ENCODE measurements at places on chromosomes 13 and 19.

- DNase-seq: no peak
Measured at GRCh38 chr13:75345193-75345592, 136.8 kb downstream of the TBC1D4 start.

DNA sequence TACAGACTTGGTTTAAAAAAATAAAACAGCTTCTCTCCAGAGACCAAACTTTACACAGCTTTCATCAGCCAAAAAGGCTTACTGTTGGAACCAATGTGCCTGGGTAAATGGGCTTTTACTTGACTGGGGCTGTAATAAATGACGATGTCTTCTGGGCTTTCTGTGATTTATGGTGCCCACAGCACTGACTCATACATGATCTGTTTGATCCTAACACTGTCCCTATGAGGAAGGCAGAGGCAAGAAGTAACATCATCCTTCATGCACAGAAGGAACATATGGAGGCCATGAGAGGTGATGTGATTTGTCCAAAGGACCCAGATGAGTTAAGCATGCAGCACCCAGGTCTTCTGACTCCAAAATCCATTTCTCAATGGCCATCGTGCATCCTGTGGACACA is 77.4 kb downstream of the DOCK9 start:
- DNase-seq: no peak

DNA sequence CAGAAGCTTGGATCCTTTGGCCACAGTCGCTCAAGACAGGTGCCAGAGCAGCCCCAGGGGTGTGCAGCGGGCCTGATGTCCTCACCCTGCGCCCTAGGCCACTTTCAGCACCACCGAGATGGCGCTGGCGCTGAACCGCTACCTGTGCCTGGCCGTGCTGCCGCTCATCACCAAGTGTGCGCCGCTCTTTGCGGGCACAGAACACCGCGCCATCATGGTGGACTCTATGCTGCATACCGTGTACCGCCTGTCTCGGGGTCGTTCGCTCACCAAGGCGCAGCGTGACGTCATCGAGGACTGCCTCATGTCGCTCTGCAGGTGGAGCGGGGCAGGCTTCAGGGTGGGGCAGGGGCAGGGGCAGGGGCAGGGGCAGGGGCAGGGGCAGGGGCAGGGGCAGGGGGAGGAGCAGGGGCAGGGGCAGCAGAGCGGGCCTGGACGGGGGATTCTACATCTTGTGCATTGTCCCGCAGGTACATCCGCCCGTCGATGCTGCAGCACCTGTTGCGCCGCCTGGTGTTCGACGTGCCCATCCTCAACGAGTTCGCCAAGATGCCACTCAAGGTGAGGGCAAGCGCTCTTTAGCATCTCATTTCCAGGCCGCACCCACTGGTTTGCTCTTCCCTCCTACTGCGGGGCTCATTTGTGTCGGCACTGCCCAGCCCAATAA is 69.1 kb downstream of the RYR1 start:
- no peak for DNase-seq

- no peak for DNase-seq
Measured at GRCh38 chr13:33758113-33758512, 59.8 kb upstream of the RFC3 start.

GRCh38 chr13:85527316-85527715 is 271.9 kb downstream of the SLITRK6 start:
- no peak for DNase-seq

DNA sequence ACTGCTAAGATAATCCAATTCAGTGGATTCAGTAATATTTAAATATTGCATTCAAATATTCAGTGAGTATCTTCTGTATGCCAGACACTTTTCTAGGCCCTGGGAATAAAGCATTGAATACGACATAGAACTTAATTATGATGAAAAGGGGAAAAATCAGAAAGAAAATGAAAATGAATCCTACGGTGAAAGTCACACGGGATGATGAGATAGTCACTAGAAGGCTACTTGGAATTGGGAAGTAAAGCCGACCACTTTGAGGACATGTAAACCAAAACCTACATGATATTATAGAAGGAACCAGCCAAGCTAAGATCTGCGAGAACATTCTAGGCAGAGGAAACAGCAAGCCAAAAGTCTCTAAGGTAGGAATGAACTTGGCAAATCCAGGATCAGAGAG is 10.1 kb downstream of the DPY19L3 start:
- no peak for DNase-seq

DNA sequence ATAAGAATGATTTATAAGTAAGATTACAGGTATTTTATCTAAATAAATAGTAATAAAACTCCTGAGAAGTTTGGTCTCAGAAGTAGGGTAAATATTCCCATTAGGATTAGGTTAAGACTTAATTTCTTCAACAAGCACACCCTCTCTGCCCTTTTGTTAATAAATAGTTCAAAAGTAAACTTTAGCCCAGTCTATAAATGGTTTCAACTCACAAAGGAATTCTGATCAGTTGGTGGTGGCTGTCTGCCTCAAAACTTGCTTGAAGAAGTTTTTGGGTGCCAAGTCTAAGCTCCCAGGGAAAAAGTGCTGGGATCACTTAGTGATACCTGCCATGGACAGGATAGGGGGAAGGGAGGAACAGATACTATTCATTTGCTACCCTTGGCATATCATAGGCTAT is 22.9 kb downstream of the MBNL2 start:
- DNase-seq: no peak

- no peak for DNase-seq
Measured at GRCh38 chr13:35724446-35724845, 248.0 kb upstream of the MAB21L1 start.

DNA sequence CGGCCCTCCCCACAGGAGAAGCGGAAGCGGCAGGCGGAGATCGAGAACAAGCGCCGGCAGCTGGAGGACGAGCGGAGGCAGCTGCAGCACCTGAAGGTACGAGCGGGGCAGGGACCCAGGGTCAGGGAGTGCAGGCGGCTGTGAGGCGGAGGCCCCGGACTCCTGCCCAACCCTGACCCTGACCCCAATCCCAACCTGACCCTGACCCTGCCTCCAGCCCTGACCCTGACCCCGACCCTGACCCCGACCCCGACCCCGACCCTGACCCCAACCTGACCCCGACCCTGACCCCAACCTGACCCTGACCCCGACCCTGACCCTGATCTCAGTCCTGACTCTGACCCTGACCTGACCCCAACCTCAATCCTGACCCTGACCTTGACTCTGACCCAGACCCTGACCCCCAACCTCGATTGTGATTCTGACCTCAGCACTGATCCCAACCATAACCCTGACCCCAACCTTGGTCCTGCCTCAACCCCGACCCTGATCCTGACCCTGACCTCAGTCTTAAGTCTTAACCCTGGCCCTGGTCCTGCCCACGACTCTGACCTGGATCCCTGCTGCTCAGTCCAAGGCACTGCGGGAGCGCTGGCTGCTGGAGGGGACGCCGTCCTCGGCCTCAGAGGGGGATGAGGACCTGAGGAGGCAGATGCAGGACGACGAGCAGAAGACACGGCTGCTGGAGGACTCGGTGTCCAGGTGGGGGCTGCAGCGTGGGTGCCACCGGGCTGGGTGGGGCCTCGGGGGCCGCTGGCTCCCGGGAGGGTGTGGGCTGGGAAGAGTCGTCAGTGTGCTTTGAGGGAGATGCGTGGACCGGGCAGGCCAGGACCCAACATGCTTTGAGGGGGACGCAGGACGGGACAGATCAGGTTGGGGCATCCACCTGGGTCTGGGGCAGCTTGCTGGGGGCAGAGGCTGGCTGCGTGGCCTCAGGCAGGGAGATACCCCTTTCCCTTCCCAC is 18.5 kb downstream of the PALM start:
- no peak for DNase-seq

DNA sequence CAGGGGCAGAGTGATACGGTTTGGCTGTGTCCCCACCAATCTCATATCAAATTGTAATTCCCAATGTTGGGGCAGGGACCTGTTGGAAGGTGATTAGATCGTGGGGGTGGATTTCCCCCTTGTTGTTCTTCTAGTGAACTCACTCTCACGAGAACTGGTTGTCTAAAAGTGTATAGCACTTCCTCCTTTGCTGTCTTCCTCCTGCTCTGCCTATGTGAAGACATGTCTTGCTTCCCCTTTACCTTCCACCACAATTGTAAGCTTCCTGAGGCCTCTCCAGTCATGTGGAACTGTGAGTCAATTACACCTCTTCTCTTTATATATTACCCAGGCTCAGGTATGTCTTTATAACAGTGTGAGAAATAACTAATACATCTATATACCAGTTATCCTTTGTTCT is 706.4 kb upstream of the KLHL1 start:
- no peak for DNase-seq

DNA sequence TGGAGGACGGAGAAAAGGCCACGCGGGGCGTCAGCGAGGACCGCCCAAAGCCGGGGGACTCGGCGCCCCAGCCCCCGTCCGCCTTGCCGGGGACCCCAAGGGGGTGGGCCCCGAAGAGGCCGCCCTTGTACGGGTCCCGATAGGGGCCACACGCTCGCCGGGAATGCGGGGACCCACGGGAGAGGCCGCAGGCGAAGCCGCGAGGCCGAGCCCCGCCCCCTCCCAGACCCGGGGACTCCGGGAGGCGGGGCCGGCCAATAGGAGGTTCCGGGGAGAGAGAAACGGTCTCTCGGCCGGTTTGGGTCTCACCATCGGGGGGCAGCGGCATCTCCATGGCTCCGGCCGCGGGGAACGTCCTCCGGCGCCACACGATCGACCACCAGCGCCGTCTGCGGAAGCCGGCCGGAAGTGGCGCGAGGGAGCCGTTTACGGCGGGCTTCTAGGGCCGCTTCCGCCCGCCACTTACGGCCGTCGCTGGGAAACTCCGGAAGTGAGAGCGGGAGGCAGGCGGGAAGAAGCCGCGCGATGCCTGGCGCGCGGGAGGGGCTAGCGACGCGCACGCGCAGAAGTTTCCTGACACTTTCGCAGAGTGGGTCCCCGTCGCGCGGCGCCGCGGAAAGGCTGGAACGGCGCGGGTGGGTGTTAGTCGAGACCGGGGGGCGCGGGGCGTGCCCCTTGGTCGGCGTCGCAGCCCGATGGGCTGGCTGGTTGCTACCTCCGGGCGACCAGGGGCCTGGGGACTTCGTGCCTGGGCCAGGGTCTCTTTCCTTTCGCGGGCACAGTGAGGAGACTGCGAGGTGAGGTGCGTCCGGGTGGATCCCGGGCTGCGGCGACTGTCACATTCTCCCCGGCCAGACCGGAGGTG is at the start of gene CHERP:
CHERP (minus strand) TSS at position 393 of the 865 bp plus-strand sequence; CDS start at position 334, 59 bp downstream.
- peak; percentile 74 for DNase-seq

DNA sequence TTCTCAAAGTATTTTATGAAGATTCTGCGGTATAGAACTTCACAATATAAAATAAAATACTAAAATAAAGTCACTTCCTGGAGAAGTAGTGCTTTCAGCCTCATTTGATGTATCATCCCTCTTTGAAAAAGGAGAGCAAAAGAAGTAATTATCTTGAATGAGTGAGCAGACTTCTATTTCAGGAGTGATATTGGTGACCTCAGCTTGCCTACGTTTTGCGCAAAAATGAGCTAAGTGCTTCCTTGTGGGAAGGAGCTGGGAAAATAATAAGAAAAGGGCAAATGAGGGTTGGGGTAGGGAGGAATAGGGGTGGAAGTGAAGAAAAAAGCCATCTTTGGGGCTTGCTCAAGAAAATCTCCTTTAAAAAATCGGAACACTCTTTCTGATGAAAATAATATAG is 1773.6 kb downstream of the OLFM4 start:
- no peak for DNase-seq

GRCh38 chr19:49874503-49875157 is 2.5 kb downstream of the AKT1S1 start:
- no peak for DNase-seq

GRCh38 chr13:51681037-51681678 is 96.9 kb downstream of the WDFY2 start:
- peak; percentile 19 for DNase-seq

DNA sequence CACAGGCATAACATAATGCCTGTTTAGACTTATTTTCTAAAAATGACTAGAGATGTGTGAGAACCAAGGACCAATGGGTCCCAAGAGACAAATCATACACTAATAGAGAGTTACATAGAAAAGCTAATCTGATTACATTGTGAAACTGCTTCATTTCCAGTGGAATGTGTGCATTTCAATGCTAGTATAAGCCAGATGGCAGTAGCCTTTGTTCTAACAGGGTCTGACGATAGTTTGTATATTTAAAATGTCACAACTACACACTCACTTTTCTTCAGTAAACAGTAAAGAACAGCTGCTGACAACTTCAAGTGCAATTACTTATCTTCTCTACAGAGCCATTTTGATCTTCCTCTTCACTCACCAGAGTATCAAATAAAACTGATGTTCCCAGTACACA is 4.3 kb upstream of the SLITRK5 start:
- DNase-seq: no peak

- DNase-seq: no peak
Measured at GRCh38 chr13:114110091-114110829, 22.2 kb downstream of the RASA3 start.

GRCh38 chr13:107847406-107847805 is 367.9 kb downstream of the LIG4 start:
- no peak for DNase-seq

DNA sequence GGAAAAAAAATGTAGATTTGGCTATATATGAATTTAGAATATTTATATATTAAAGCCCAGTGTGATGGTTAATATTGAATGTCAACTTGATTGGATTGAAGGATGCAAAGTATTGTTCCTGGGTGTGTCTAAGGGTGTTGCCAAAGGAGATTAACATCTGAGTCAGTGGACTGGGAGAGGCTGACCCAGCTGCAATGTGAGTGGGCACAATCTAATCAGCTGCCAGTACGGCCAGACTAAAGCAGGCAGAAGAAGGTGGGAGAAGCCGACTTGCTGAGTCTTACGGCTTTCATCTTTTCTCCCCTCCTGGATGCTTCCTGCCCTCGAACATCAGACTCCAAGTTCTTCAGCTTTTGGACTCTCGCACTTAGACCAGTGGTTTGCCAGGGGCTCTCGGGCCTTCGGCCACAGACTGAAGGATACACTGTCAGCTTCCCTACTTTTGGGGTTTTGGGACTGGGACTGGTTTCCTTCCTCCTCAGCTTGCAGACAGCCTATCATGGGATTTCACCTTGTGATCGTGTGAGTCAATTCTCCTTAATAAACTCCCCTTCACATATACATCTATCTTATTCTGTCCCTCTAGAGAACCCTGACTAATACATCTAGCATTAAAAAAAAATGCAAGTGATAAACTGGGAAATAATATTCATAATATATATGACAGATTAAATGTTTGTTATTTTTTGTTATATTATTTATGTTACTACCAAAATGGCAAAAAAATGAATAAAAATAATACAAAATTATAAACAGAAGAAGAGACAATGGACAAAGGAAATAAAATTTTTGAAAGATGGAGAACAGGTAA is 122.4 kb downstream of the DLEU7 start:
- DNase-seq: no peak

GRCh38 chr19:53867225-53868090 is at the start of gene MYADM:
Gene MYADM, plus strand, starts transcription at chr19:53867883. Its CDS starts 5,647 bp downstream, at chr19:53873530.
- DNase-seq: peak; percentile 98
